ENCODE measurements at places on chromosomes 11 and 22.

GRCh38 chr11:104771763-104772162, 126.5 kb downstream of the CASP12 start:
- no peak for DNase-seq

DNA sequence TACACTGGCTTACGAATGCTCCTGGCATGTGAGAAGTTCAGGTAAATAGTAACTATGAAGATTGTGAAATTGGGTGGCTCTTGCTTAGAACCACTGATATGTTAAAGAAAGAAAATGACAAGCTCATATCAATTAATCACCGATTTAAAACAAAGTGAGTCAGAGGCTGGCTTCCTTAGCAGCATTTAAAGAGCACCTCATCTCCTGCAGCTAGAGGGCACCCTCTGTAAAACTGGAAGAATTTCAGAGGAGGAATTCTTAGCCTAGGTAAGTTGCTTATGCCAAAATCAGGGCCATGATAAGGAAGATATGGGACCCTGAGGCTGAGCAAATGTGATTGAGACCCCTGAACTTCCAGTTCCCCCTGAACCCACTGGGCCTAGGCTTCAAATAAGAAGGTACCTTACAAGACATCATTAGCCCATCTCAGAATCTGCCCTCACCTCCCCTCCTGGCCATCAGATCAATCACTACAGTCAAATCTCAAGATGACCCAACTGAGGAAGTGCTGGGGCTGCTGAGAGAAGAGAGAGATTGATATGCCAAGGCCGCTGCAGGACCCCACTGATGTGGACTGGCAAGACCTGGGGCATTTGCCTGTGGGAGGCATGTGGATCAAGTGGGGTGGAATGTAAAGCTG, 8.6 kb upstream of the CD3E start:
- no peak for DNase-seq

GRCh38 chr22:20909543-20910303, 7.5 kb upstream of the CRKL start:
- no peak for DNase-seq

- DNase-seq: no peak
Measured at GRCh38 chr11:1538153-1538552, 33.9 kb downstream of the DUSP8 start.

DNA sequence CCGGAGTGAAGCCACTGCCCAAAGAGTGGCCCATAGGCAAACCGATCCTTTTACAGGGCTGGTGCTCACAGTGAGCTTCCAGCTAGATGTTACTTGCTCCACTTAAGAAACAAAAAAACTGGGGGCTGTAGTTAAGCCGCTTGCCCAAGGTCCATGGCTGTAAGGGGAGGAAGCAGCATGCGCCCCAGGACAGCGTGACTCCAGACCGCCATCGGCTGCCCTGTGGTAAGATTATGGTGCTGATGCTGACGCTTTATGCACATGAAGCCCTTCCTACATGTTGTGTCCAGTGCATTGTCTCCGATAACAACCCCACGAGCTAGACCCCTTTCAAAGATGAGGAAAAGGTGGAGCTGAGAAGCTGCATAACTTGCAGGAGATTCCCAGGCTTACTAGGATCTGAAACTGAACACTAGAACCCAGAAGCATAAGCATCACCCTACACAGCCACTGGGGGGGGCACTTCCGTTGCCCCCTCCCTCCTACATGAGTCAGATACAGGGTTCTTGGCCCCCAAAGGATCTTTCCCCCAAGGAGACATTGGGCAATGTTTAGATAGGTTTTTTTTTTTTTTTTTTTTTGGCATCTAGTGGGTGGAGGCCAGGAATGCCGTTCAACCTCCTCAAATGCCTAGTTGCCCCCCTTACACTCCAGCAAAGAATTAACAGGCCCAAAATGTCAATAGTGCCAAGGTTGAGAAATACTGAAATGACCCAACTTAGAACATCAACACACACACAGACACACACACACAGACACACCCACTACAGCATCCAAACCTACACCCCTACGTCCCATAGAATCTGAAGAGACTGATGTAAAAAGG, 53.9 kb downstream of the MN1 start:
- DNase-seq: no peak
